ENCODE measurements at places on chromosomes 5 and 9.

DNA sequence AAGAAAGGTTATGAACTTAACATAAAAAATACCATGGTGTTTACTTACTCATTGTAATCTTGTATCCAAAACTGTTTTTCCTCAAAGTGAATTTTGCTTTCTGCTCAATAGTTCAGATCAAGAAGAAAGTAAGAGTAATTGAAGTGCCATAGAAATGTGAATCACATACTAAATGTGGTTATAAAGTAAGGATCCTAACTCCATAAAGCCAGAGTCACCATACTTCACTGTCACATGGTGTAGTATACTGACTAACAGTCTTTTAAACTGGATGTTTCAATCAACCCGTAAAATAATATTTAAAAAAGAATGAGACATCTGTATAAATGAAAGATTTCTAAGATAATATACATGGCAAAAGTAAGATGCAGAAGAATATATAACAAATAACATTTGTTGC, 72.1 kb downstream of the NIPBL start:
- DNase-seq, result no peak

- no peak for DNase-seq
These were observed 29.8 kb downstream of the NR4A3 start for GRCh38 chr9:99851500-99851822.

DNA sequence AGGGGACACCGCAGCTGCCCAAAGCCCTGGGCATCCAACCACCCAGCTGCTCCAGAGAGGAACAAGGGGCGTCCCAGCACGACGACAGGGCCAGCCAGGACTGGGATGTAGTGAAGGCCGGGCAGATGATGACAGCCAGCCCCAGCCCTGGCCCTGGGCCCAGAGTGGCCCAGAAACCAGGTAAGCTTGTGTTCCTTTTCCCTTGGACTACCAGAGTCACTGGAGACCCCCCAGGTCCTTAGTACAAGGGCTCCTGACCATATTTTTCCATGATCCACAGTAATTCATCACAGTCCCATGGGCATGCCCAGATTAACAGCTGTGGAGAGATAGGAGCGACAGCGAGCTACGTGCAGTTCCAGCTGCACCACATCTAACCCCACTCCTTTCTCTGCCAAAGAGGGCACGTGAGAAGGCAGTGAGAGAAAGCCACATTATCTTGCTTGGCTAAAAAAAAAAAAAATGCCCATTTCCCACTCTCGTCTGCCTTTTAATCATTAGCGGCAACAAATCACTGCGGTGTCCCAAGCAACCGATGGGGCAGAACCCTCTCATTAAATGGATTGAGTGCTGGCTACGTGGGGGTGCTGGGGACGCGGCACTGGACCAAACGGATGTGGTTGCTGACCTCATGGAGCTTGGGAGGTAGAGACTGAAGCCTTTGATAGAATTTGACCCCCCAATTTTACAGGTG, 21.7 kb upstream of the SYNPO start:
- no peak for DNase-seq

- DNase-seq, result no peak
These were observed 88.9 kb downstream of the SLF1 start for GRCh38 chr5:94707359-94707758.

DNA sequence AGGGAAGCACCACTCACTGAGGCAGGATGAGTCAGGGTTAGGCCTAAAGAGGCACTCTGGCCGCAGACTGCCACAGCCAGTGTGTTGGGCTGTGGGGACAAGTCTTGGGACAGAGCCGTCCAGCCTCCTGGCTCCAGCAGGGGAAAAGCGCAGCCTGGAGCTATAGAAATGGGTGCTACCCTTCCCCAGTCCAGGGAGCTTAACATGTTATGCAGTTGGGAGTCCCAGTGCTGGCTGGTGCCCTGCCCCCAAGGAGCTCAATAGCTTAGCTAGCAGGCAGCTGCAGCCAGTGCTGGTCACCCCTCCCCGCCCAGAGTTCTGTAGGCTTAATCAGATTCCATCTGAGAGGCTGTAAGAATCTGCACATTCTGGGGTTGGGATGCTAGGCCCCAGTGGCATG, 399.6 kb upstream of the TUSC1 start:
- DNase-seq, result no peak

DNA sequence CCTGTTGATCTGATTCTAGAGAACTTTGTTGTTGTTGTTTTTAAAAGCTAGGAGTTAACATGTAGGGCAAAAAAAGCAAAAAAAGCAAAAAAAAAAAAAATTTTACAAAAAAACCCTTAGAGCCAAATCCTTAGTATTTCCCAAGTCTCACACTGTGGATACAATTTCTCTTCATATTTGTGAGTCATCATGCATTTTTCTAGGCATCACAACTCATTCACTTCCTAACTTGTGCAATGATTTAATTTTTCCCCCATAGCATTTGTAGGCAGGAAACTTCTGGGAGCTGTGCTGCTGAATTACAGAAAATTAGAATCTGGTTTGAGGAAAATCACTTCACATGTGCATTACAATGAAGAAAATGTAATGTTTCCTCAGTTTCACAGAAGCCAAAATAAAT, 91.9 kb downstream of the MARCHF3 start:
- DNase-seq, result no peak

- DNase-seq, result no peak
These were observed 7.9 kb upstream of the FIBCD1 start for GRCh38 chr9:130946766-130947617.

DNA sequence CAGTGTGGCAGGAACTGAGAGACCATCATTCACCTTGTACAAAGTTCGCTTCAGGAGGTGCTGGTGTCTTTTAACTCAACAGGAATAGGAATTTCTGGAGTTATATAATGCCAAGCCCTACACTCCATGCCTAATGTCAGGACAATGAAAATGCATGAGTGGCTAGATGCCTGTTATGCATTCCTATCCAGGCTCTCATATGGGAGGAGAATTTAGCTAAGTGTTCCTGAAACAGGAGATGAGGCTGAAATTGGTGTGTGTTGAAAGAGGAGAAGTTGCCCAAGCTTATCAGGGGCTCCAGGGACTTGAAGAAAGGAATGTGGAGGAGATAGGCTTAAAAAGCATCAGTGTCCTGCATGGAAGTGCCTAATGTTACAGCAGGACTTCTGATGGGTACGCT, 26.8 kb upstream of the PRUNE2 start:
- no peak for DNase-seq

- DNase-seq, result no peak
These were observed 9.4 kb downstream of the TSC1 start for GRCh38 chr9:132935026-132935425.

DNA sequence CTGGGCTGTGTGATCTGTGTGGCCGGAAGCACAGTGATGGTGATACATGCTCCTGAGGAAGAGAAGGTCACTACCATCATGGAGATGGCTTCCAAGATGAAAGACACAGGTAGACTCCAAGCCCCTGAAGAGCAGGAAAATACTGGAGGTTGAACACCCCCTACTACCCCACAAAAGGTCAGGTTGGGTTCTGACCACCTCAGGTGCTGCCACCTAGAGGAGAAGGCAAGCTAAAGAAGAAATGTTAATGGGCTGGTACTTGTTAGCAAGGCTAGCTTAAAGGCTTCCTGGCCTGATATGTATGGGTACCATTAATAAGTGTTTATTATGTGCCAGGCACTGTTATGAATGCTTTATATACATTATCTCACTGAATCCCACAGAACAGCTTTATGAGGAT, 11.7 kb downstream of the NIPAL4 start:
- no peak for DNase-seq

DNA sequence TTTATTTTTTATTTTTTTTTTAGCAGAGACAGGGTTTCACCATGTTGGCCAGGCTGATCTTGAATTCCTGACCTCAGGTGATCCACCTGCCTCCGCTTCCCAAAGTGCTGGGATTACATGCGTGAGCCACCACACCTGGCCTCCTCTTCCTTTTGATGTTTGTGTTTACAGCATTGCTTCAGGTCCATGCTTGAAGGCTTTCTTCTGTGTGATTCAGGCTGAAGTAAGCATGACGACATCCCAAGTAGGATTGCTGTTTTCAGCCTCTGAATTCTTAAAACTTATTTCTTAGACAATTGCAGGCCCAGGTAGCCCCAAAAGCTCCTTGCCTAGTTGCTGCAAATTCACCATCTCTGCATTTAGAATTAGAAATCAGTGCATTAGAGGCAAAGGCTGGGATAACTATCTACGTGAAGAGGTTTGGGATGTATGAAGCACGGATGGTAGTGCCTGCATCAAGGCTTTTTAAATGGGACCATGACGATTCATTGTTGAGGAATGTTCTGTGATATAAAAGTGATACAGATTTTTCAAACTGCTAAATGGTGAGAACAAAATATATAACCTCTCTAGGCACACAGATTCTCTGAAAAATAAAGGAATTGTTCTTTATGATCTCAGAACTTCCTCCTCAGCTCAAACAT, 3.0 kb upstream of the ETF1 start:
- no peak for DNase-seq

DNA sequence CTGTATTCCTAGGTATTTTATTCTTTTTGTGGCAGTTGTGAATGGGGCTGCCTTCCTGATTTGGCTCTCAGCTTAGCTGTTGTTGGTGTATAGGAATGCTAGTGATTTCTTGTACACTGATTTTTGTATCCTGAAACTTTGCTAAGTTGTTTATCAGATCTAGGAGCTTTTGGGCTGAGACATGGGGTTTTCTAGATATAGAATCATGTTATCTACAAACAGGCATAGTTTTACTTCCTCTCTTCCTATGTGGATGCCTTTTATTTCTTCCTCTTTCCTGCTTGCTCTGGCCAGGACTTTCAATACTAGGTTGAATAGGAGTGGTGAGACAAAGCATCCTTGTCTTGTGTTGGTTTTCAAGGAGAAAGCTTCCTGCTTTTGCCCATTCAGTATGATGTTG, 129.9 kb downstream of the DMXL1 start:
- DNase-seq, result no peak

GRCh38 chr5:29113516-29113915, 2075.1 kb upstream of the CDH9 start:
- no peak for DNase-seq

- DNase-seq, result no peak
These were observed 1.2 kb downstream of the SRFBP1 start for GRCh38 chr5:121962958-121963357.

DNA sequence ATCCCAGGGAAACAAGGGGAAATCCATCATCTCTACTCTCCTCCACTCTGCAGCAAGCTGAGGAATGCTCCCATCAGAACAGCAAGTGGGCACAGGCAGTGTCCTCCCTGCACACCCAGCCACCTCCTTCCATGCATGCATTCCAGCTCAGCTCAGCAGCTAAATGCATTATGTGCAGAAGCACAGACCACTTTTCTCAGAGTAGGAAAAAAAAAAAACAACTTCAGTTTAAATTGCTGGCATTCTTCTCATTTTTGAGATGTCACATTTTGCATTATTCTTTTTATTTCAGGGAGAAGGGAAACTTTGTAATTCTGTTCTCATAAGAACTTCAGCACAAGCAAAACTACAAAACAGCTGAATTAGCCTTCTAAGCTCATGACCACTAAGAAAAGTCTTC, 312.2 kb downstream of the SEMA5A start:
- DNase-seq, result no peak

- no peak for DNase-seq
These were observed 593.6 kb downstream of the MTRR start for GRCh38 chr5:8462565-8462964.
